ENCODE measurements at places on chromosomes 3 and 15.

DNA sequence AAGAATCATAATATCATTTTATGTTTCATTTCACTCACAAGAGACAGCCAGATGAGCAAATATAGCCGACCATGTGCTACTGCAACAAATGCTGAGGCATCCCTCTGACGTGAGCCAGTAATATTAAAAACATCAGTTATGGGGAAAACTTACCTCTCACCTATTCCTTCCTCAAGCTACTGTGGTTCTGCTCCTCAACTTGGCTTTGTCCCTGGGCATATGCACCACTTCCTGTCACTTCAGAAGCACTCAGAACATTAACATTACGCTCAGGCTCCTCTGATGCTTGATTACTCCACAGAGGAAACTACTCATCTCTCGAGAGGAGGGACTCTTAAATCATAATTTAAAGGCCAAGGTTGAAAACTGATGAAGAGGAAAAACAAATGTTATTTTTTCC lies 457.0 kb upstream of the ALCAM start:
- DNase-seq: no peak

- DNase-seq: no peak
Observed at GRCh38 chr15:51311510-51311909, 26.9 kb downstream of the CYP19A1 start.

DNA sequence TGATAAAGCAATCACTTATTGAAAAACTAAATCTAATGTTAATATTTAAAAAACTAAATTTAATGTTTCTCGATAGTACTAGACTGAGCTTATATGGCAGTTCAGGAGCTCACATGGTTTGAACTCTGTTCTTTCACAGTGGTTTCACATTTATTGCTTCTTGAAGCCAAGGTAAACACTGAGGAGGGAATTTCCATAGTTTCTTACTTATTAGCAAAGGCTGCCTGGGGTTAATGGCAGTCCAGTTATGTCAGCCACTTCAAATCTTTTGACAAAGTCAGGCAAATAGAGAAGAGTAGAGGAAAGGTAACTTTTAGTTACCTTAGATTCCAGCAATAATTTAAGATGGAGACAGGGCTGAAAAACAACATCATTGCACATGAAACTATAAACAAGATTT lies 831.5 kb downstream of the ROBO2 start:
- DNase-seq: no peak

- no peak for DNase-seq
Observed at GRCh38 chr3:196215493-196216020, 777 bp upstream of the SLC51A start.

- DNase-seq: no peak
Observed at GRCh38 chr3:174342941-174343501, 516.1 kb upstream of the NAALADL2 start.

- DNase-seq: no peak
Observed at GRCh38 chr15:48939648-48940047, 24.1 kb downstream of the SHC4 start.

DNA sequence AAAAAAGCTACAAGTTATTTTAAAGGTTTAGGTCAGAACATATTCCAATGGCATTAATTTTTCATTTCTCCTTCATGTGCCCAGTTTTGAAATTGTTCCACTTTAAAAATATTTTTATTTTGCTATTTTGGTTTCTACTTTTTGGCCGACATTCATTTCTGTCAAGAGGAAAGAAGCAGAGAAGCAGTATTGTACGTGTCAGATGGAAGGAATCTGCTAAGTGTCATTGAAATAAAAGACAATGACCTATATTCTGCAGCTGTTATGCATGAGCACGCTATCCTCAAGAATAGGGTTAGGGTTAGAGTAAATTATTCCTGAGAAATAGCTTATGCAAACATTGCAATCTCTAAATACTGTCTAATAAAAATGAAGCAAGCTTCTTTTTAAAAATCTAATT lies 941.7 kb downstream of the TUSC7 start:
- no peak for DNase-seq

- DNase-seq: no peak
Observed at GRCh38 chr15:61035311-61035710, 193.8 kb downstream of the RORA start.

DNA sequence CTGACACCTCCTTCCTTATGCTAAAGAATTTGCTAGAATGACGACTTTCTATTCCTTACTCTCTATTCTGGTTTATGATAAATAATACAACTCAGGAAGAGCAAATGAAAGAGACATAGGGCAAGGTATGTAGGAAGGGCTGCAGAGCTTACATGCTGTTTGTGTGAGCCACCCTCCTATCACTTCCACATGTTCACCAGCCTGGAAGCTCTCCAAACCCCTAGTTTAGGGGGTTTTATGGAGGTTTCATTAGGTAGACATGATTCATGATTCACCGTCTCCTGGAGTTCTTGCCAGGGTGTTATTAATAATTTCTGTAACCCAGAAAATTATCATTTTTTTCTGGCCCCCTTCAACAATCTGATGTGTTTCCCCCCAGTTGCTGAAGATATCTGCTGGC lies 172.1 kb upstream of the COL8A1 start:
- no peak for DNase-seq

DNA sequence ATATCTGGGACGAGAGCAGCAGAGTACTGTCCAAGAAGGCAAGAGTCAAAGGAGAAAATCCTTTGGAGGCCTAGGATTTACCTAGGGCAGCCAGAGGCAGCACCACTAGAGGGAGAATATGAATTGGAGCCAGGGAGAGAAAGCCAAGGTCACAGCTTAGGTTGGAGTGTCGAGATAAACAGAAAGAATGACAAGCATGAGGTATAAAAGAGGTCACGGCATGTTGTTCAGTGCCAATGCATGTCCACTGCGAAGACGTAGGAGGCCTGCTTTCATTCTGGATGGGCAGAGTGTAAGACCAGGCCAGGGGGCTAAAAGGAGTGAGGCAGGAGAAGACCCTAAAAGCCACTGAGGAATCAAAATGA lies 47.2 kb downstream of the THBS1 start:
- DNase-seq: no peak

DNA sequence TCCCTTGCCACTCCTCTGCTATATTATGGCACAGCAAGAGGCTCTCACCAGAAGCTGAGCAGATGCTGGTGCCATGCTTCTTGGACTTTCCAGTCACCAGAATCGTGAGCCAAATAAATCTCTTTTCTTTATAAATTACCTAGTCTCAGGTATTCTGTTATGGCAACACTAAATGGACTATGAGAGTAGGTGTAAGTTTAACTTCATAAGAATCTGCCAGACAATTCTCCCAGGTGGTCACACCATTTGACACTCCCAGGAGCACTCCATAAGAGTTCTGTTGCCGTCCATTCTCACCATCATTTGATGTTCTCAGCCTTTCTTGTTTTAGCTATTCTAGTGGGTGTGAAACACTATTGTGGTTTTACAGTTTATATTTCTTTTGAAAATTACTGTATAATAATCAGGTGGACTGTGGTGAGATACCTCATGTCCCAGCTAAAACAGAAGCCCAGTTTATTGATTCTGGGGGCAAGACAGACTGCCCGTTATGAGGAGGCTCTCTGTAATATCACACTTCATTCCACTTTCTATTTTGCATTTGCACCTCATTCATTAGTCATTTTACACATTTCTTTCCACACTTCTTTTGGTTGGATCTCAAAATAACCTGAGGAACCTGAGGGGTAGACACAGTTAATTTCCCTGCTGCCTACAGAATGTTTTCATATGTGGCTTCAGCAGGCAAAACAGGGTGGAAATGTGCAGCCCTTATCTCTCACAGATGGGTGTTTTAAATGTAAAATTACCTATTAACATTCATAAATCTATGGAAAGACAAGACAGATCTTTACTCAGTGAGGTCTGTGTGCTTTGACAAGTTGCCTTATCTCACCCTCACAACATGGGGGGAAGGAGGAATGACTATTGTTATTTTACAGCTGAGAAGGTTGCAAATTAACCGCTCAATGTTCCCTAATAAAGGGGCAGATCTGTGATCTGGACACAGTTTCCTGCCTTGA lies 42.1 kb downstream of the CDCP1 start:
- DNase-seq: no peak

- DNase-seq: no peak
Observed at GRCh38 chr3:86890741-86891396, 100.1 kb downstream of the VGLL3 start.

GRCh38 chr3:185658504-185658912 lies 72.4 kb downstream of the SENP2 start:
- DNase-seq: no peak

DNA sequence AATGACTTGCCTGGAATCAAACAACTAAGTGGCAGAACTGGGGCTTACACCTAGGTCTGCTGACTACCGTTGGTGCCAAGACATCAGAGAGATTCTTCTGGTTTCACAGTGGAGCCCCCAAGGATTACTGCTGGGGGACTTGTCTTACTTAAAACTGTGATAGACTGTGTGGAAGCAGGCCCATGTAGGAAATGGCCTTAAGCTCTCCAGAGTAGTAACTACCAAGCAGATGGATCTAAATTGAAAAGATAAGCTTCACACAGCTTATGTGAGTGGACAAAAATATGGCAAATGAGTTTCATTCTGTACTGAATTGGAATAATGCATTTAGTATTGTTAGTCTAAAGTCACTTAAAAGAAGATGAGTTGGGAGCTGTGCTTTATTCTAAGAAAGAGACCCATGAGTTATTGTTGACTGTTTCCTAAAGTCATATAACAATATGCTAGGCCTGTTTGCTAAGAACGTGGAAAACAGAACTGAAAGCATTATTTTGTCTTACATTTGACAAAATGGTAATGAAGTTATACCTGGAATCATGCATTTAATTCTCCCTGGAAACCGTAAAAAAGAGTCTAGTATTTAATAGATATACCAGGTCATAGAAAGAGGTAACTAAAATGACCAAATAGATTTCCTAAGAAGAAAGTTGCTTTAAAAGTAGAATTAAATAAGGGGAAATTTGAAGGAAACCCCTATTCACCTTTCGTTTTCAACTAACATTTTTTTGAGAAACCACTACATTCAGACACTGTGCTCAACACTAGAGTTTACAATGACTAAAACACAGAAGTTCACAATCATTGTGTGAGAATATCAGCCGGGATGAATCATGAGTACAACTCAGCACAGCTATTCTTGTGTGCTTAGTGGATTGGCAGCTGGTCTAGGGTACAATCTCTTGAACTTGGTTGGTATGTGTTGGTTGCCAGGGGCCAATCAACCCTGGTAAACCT lies 13.0 kb upstream of the MAPK6 start:
- DNase-seq: no peak

DNA sequence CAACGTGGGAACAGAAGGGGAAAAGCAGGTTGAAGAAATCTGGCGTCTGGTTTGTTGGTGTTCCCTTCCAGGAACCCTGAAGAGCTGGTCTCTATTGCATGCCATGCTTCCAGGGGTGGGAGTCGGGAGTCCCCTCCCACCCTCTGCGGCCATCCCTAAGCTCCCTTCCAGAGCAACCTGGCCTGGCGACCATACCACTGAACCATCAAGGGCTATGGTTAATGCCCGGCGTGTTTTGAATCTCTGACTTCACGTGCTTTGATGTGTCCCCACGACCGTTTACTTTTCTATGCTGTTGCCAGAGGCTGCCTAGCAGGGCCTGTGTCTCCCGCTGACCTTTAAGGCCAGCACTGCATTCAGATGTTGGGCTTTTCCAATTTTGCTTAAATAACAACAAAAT lies 696 bp upstream of the SNRK start:
- no peak for DNase-seq

- DNase-seq: no peak
Observed at GRCh38 chr15:76342382-76343201, 6.0 kb downstream of the ISL2 start.

- no peak for DNase-seq
Observed at GRCh38 chr15:80685628-80686027, 9.5 kb upstream of the ABHD17C start.

DNA sequence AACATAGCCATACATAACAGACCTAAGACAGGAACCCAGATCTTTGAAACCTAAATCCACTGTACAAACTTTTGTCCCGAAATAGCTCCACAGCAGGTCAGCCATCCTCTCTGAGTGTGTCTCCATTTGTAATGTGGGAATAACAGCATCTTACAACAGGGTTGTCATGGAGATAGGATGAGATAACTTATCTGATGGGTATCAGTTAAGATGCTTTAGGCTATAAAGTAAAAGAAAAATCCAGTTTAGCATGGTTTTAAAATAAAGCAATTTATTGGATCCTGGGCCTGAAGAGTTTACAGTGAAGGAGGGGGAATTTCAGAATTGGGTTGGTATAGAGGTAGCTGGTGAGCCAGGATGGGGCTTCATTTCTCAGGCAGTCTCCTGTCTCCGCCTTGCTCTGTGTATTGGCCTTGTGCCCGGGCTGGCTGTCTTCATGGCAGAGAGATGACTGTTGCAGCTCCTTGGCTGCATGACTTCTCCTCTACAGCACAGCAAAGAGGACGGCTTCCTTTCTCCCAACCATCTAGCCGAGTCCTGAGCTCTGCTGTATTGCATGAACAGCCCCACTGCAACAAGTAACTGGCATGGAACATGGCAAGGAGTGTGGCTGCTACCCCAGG lies 131.9 kb upstream of the PROK2 start:
- DNase-seq: no peak

GRCh38 chr3:141266186-141266585 lies 34.6 kb downstream of the PXYLP1 start:
- no peak for DNase-seq

DNA sequence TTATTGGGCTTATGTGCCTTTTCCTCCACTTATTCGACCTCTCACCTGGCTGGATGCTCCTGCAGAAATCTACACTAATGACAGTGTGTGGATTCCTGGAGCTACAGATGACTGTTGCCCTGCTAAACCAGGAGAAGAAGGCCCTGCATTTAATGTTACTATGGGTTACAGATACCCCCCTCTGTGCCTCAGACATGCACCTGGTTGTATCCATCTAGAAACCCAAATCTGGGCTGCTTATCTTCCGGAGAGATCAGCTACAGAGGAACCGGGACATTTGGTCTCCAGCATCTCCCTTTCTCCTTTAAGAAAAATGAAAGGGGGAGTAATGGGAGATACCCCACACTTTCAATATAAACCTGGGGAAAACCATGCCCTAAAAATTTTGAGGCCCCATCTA lies 710.0 kb downstream of the ROBO1 start:
- DNase-seq: no peak

GRCh38 chr15:59446232-59446957 lies 8.4 kb downstream of the FAM81A start:
- DNase-seq: no peak
